ENCODE measurements at places on chromosomes 1 and 21. TPM values are rescaled to one million over a fixed set of nuclear protein-coding genes. Genes with fewer than 3 reads are reported as not detected.

DNA sequence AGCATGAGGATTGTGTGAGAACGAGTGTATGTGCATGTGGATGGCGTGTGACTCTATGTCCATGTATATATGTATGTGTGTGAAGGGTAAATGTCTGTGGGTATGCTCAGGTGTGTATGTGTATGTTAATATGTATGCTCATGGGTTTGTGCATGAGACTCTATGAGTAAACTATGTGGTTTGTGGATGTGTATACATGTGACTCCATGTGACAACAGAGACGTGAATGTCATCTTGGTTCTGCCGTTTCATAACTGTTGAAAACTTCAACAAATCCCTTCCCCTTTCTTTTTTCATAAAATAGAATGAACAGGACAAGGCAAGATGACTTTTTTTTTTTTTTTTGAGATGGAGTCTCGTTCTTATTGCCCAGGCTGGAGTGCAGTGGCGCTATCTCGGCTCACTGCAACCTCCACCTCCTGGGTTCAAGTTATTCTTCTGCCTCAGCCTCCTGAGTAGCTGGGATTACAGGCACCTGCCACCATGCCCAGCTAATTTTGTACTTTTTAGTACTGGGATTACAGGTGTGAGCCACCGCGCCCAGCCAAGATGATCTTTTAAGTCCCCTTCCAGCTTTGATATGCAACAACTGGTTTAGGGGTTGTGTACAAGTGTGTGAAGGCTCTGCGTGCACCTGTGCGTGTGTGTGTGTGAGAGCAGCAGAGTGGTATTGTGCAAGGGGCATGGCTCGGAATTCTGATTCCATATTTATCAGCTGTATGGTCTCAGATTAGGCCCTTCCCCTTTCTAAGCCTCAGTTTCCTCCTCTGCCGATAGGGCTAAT is 106.3 kb downstream of the EBNA1BP2 start:
- DNase-seq, result no peak

DNA sequence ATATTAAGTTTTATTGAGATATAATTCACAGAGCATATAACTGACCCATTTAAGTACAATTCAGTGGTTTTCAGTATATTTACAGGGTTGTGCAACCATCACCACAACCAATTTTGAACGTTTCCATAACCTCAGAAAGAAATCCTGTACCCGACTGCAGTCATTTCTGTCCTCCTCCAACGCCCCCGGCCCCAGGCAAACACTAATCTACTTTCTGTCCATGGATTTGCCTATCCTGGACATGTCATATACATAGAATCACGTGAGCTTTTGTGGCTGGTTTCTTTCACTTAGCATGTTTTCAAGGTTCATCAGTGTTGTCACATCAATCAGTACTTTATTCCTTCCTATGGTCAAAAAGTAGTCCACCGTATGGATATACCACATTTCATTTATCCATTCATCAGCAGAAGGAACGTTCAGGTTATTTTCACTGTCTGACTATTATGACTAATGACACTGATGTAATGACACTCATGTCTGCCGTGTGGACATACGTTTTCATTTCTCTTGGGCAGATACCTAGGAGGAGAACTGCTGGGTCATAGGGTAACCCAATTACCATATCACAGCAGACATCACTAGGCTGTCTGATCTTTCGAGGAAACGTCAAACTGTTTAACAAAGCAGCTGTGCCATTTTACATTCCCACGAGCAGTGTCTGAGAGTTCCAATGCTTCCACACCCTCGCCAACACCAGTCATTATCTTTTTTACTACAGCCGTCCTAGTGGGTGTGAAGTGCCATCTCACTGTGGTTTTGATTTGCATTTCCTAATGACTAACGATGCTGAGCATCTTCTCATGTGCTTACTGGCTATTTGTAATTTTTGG is 30.8 kb downstream of the MRPL37 start:
- no peak for DNase-seq

- no peak for DNase-seq
Measured at GRCh38 chr1:60280256-60280655, 206.7 kb upstream of the C1orf87 start.

DNA sequence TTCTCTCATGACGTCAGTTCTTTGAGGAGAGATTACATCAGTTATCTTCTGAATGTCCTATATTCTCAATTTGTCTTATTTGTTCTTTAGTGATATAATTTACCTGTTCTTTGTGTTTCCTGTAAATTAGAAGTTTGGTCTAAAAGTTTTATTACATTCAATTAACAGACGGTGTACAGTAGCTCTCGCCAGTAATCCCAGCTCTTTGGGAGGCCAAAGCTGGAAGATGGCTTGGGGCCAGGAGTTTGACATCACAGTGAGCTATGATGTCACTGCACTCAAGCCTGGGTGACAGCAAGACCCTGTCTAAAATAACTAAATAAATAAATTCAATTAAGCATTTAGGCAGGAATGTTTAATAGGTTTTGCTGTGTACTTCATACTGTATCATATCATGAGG is 25.3 kb upstream of the IPP start:
- no peak for DNase-seq

Gene ERVH48-1
- not detected for polyA plus RNA-seq

Gene CBS
- polyA plus RNA-seq, result 4.4 TPM

Measured in GM12878 (cell line).